M059J (cell line): ENCODE measurements at places on chromosomes 7 and 10.

DNA sequence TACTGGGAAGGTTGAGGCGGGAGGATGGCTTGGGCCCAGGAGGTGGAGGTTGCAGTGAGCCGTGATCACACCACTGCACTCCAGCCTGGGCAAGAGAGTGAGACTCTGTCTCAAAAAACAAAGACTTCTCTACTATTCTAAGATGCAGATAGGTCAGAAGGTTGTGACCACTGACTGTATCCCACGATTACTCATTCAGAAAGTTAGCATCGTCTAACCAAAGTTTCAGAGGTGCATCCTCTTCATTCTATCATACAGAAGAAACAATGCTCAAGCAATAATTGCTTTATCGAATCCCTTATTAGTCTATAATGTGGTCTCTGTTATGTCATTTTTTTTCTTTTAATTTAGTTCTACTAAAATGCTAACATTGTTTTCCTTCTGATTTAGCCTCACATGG is 348.7 kb upstream of the LRGUK start:
- no peak for DNase-seq

GRCh38 chr10:68955355-68955831 is 577 bp upstream of the DDX21 start:
- DNase-seq, result no peak

GRCh38 chr7:65988084-65988483 is 6.1 kb upstream of the GUSB start:
- no peak for DNase-seq

DNA sequence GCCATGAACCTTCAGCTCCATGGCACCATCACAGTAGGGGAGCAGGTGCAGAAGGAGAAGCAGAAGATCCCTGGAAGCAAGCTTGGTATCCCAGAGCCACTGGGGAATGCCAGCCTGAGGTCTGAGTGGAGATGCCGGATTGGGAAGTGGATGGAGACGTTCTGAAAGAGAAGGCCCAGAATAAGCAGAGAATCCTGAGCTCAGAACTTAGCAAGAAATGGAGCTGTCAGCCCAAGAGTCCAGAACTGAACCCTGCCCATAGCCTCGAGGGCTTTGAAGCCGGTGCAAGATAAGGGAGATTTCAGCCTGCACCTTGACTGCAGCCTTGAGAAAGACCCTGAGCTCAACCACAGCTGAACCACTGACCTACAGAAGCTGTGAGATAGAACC is 13.9 kb upstream of the GDF10 start:
- no peak for DNase-seq

DNA sequence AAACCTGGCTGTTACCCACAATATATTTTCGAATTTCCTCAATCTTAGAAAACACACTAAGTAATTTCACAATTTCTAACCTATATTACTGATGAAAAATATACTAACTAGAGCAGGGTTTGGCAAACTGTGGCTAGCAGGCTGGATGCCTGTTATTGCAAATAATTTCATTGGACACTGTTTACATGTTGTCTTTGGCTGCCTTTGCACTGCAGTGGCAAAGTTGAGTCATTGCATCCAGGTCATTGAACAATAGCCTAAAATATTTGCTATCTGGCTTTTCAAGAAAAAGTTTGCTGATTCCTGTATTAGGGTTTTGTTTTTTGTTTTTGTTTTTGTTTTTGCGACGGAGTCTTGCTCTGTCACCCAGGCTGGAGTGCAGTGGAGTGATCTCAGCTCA is 47.2 kb downstream of the KIF11 start:
- DNase-seq, result peak; percentile 64

GRCh38 chr7:73801577-73801976 is 29.2 kb upstream of the CLDN4 start:
- no peak for DNase-seq

- peak; percentile 96 for DNase-seq
Measured at GRCh38 chr7:32506266-32507054, 11.2 kb downstream of the AVL9 start.

DNA sequence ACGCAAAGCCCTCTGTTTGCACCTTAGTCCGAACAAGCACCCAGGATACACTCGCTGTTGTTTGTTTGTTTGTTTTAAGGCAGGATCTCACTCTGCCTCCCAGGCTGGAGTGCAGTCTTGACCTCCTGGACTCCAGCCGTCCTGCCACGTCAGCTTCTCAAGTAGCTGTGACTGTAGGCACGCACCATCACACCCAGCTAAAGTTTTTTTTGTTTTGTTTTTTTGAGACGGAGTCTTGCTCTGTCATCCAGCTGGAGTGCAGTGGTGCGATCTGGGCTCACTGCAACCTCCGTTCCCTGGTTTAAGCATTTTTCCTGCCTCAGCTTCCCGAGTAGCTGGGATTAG is 76.8 kb downstream of the CTBP2 start:
- peak; percentile 44 for DNase-seq

DNA sequence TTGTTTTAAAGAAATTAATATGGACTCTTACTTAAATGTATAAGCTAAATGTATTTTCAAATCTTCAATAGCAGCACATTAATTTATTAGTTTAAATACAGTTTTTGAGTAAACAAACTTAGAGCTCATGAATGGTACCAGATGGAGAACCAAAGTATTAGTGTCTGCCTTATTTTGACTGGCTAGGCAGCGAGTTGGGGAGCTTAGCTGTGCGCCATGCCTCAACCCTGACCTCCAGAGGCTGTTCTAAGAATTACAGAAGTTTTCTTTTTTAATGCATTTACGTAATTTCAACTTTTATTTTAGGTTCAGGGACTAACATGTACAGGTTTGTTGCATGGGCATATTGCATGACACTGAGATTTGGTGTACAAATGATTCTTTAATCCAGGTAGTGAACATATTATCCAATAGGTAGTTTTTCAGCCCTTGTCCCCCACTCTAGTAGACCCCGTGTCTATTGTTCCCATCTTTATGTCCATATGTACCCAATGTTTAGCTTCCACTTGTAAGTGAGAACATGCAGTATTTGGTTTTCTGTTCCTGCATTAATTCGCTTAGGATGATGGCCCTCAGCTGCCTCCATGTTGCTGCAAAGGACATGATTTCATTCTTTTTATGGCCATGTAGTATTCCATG is 166.8 kb downstream of the IQUB start:
- DNase-seq, result peak; percentile 15

DNA sequence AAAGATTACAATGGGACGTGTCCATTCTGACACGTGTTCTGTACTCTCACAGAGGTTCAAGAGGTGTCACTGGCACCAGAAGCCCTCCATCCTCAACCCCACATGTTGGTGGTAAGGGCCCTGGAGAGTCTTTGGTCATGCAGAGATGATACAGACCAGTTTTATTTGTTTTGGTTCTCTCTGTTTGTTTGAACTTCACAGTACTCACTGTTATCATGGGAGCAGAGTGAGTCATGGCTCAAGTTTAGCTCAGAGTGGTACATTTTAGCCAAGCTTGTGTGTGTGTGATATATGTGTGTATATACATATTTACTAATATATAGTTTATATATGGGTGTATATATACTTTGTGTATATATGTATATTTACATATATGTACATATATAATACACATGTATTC is 935.6 kb downstream of the GRID1 start:
- peak; percentile 2 for DNase-seq

- peak; percentile 85 for DNase-seq
Measured at GRCh38 chr7:73560109-73560835, 2.8 kb upstream of the BCL7B start.

DNA sequence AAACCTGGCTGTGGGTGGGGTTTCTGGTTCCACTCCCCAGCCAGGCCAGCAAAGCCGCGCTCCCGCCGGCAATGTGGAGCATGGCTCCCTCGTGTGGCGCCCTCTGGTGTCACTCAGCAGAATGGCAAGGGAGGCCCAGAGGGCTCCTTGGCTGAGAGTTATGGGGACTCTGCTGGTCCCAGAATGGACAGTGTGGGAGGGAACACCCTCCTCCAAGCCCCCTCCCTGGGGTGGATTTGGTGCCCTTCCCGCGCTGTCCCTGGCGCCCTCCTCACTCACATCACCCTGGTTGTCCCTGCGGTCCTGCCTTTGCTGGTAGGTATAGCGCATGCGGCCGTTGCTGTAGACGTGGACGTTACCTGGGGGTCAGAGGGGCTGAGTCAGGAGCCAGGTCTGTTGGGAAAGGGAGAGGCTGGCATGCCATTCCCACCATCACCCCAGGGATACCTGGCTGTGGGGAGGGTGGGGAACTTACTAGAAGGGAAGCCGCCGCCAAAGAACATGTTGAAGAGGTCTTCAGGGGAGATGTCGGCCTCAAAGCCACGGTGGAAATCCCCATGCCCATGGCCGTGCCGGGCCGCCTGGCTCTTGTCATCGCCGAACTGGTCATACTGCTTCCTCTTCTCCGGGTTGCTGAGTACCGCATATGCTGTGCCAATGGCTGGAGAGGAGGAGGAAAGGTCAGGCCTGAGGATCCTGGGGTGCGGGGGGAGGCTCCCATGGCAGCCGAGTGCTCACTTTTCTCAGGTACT is 14.0 kb downstream of the DNAJB12 start:
- DNase-seq, result no peak

DNA sequence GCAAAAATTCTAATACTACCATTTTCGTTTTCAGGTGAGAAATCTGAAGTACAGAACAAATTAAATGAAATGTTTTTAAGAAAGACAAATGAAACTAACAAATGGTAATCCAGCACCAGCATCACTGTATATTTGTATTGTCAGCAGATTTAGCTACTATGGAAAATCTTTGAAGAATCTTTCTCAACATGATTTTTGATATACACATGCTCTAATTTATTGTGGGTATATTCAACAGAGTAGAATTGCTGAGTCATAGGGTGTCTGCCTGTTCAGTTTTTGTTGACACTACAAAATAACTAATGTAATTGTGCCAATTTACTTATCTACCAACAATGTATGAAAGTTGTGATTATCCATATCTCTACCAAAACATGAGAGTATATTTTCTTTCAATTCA is 437.6 kb downstream of the PCDH15 start:
- DNase-seq, result no peak

- DNase-seq, result no peak
Measured at GRCh38 chr7:110733221-110733620, 357.7 kb upstream of the LRRN3 start.

DNA sequence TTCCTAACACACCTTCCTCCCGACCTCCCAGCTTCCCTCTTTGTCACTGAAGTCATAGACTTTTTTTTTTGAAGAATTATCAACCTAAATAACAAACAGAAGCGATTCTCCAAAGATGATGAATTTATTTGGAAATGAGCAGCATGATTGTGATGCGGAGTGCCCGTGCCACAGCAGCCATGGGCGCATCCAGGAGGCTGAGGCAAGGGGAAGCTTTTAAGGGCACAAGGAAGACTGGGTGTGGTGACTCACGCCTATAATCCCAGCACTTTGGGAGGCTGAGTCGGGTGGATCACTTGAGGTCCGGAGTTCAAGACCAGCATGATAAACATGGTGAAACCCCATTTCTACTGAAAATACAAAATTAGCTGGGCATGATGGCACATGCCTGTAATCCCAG is 16.2 kb upstream of the GIMAP8 start:
- DNase-seq, result no peak

DNA sequence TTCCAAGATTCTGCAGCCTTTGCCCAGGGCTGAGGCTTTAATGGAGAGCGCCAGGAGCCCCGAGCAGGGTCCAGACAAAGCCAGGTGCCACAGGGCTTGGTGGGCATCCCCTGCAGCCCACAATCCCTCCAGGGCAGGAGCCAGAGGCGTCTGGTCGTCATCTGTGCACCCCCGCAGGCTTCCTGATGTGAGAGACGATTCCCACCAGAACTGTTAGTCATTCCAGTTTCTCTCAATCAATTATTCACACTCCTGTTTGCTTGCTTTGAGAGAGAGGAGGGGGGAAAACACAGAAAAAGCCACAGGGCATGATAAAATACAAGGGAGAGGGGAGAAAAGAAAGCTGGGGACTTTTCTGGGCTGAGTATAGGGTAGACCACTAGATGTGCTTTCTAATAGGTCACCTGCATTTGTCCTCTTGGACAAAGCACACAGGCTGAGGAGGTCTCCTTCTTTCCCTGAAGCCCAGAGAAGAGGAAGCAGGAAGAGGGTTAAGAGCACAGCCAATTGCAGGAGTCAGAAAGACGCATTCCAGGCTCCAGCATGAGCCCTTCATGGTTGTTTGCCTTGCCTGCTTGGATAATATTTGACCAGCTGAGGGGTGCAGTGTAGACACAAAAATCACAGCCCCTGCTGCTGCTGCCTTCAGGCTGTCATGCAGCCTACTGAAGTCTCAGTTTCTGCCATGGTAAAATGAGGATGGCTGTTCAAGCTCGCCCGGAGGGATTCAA is 194.4 kb downstream of the PLXNA4 start:
- peak; percentile 14 for DNase-seq

GRCh38 chr10:99357691-99358090 is 28.5 kb downstream of the CNNM1 start:
- DNase-seq, result peak; percentile 52

GRCh38 chr10:47381427-47382379 is 2.4 kb downstream of the ZNF488 start:
- DNase-seq, result no peak

DNA sequence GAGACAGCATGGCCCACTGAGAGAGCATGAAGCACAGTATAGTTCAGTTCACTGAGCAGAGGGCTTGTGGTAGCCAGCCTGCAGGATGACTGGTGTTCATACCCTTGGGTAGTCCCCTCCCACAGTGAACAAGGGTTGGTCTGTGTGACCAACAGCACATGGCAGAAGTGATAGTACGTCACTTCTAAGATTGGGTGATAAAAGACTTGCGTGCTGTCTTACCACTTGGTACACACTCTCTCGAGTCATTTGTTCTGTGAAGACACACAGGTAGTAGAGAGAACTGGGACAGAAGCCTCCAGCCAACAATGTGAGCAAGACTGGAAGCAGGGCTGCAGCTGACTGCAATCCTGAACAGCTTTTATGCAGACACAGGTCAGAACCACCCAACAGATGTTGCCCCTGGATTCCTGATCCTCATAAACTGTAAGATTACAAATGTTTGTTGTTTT is 14.6 kb downstream of the EPC1 start:
- no peak for DNase-seq

- no peak for DNase-seq
Measured at GRCh38 chr10:11395581-11396310, 215.7 kb downstream of the USP6NL start.

GRCh38 chr7:29494350-29494749 is 69.3 kb upstream of the PRR15 start:
- DNase-seq, result no peak
